Uterus (tissue), 4 donors: ENCODE measurements at places on chromosomes 5 and 9. TPM values are rescaled to one million over a fixed set of nuclear protein-coding genes. Genes with fewer than 3 reads are reported as not detected.

Gene PCDHGC4
- total RNA-seq: 5.9 TPM

Gene SPATA31E1
- total RNA-seq: not detected

GRCh38 chr9:70410368-70410767 is 4.1 kb downstream of the KLF9 start:
- H3K36me3 ChIP-seq: no peaks in the 10 kb centered on the region
- no peak for DNase-seq
- peak overlapping the region; percentile 97 for H3K4me3 ChIP-seq
- H3K27ac ChIP-seq: peak overlapping the region; percentile 100

DNA sequence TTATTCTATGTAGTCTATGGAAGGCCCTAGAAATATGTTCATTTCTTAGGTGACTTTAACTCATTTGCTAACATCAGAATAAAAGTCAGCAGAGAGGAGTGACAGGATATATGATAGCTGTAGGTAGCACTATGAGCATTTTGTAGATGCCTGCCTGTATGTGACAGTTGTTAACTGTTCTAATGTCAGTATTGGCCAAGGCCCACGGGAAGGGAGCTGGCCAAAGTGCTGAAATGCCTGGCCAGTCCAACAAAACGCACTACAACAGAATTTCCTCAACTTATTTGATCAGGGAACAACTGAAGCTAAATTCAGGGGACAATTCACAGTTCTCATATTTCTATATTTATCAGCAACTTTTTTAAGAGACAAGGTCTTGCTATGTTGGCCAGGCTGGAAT is 20.8 kb downstream of the SV2C start:
- H3K27me3 ChIP-seq: no peaks in the 10 kb centered on the region
- no peak for DNase-seq
- no peak overlapping the region for H3K27ac ChIP-seq
- no peak overlapping the region for H3K4me3 ChIP-seq
- H3K4me1 ChIP-seq: no peaks in the 10 kb centered on the region

DNA sequence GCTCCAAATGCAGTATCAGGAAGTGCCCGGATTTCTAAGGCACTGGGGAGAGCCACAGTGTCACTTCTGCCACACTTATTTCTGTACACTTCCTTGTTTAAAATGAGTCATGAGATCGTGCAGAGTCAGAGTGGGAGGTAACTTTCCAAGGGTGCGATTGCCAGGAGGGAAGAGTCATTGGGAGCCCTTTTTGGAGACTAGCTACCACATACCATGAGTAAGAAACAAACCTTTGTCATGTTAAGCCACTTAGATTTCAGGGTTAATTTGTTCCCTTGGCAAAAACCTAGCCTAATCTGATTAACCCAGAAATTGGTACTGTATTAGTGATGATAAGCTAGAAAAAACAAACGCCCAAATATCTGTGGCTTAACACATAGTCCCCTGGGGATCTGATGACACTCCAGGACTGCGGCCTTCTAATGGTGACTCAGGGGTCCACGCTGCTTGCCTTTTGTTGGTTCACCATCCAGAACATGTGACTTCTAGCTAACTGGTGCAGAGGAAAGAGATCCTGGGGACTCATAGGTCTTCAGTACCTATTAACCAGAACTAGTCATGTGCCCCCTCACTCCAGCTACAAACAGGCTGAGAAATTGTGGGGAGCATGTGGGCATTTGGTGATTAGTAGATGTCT is 48.6 kb upstream of the TLE1 start:
- no peak overlapping the region for H3K4me3 ChIP-seq
- no peak overlapping the region for H3K27ac ChIP-seq
- no peak for DNase-seq
- no peaks in the 10 kb centered on the region for H3K36me3 ChIP-seq
- H3K27me3 ChIP-seq: no peaks in the 10 kb centered on the region
- no peaks in the 10 kb centered on the region for H3K4me1 ChIP-seq
